ENCODE measurements at places on chromosomes 7 and 10. TPM values are rescaled to one million over a fixed set of nuclear protein-coding genes. Genes with fewer than 3 reads are reported as not detected.

Gene HTR5A
- total RNA-seq = 0.08 TPM

Gene NKX2-3
- total RNA-seq = 0.82 TPM

Gene ZDHHC4
- 44.0 TPM for total RNA-seq

Gene GPR85
- total RNA-seq = 3.0 TPM

Gene FRMPD2
- not detected for total RNA-seq

Measured in endothelial cell (in vitro differentiated cells).